Occipital lobe (tissue), 3 donors: ENCODE measurements at places on chromosomes 4 and X. TPM values are rescaled to one million over a fixed set of nuclear protein-coding genes. Genes with fewer than 3 reads are reported as not detected.

SLC39A8 gene
- total RNA-seq, result 10.3 TPM

DRP2 gene
- total RNA-seq, result 4.2 TPM

DDX53 gene
- total RNA-seq, result not detected

ANXA3 gene
- total RNA-seq, result 5.1 TPM

METAP1 gene
- total RNA-seq, result 34.0 TPM

GLOD5 gene
- total RNA-seq, result not detected

SPCS3 gene
- 114 TPM for total RNA-seq

PWWP3B gene
- total RNA-seq, result 1.4 TPM

WNK3 gene
- 65.8 TPM for total RNA-seq

GAGE2A gene
- total RNA-seq, result not detected

KCNIP4 gene
- total RNA-seq, result 19.8 TPM

NXT2 gene
- total RNA-seq, result 12.6 TPM

SHROOM2 gene
- 12.3 TPM for total RNA-seq

IDH3G gene
- 29.0 TPM for total RNA-seq

MAGEE1 gene
- 12.6 TPM for total RNA-seq

PRDM8 gene
- total RNA-seq, result 24.6 TPM

SERTM2 gene
- total RNA-seq, result 0.16 TPM

GAR1 gene
- total RNA-seq, result 3.6 TPM

DDIT4L gene
- 0.16 TPM for total RNA-seq

SGMS2 gene
- total RNA-seq, result 0.94 TPM

TRPC5OS gene
- under 0.01 TPM for total RNA-seq

XK gene
- total RNA-seq, result 3.3 TPM

RAB39B gene
- total RNA-seq, result 28.2 TPM

TRAM1L1 gene
- 37.1 TPM for total RNA-seq

SNCA gene
- 96.4 TPM for total RNA-seq

VCX3A gene
- not detected for total RNA-seq

ZNF674 gene
- total RNA-seq, result 13.9 TPM

CTAG1B gene
- total RNA-seq, result not detected

MTCP1 gene
- 3.6 TPM for total RNA-seq

AREG gene
- not detected for total RNA-seq

PAGE1 gene
- not detected for total RNA-seq

MEPE gene
- total RNA-seq, result 0.16 TPM

CFP gene
- total RNA-seq, result 0.62 TPM

NPY2R gene
- total RNA-seq, result 1.2 TPM

CFAP47 gene
- 2.2 TPM for total RNA-seq

SLC16A2 gene
- total RNA-seq, result 17.9 TPM

DCHS2 gene
- total RNA-seq, result 3.7 TPM

SLC6A14 gene
- total RNA-seq, result not detected

GAGE1 gene
- total RNA-seq, result not detected
